Mucosa of descending colon (tissue), 3 donors: ENCODE measurements at places on chromosomes 11 and 22. TPM values are rescaled to one million over a fixed set of nuclear protein-coding genes. Genes with fewer than 3 reads are reported as not detected.

NRXN2 gene
- 6.9 TPM for total RNA-seq

FREY1 gene
- total RNA-seq: 0.81 TPM

DNA sequence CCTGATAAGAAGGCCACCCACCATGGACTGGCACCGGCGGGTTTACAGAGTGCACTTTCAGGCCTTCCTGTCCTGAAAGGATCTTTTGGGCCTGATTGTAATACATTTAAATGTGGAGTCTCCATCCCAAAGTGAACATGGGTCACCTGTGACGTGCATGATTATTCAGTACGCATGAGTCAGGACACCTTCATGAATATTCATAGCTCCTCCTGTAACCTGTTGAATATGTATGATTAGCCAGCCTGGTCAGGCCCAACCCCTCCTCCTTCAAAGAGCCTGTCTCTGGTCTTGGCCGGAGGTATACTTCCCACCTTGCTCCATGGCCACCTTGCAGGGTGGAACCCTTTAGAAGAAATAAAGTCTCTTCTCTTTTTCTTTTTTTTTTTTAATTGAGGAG, 75.9 kb upstream of the NUP50 start:
- no peak for DNase-seq

DNA sequence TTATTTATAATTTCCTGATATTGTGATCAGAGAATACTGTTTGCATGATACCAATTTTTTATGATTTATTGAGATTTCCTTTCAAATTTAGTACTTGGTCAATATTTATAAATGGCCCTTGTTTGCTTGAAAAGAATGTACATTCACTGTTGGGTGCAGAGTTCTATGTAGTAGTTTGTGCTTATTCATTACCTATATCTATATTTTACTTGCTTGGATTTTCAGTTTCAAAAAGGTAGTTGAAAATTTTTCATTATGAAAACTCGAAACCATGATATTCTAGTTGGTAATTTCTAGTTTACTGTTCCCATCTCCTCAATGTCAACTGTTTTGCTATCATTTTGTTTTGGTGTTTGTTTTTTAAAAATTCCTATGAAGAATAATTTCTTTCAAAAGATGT, 155.7 kb downstream of the AASDHPPT start:
- no peak for DNase-seq

DNA sequence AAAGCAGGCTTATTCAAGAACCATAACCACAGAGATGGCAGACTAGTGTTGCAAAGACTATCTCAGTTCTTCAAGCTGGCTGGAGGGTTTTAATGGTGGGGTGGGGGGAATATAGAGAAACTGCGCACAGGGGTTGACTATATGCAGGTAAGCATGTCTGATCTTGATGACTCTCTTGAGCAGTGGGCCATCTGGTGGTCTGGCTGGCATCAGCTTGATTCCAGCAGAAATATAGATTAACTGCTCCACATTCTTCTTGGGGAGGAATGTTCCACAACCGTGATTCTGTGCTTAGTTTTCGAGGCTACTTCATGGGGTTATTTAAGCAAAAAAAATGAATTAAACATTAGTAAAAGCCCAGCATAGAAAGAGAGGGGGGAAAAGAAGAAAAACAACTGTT, 158.8 kb upstream of the PGR start:
- DNase-seq: no peak

GRCh38 chr22:27108425-27109114, 451.2 kb downstream of the MIAT start:
- DNase-seq: peak; percentile 12

DNA sequence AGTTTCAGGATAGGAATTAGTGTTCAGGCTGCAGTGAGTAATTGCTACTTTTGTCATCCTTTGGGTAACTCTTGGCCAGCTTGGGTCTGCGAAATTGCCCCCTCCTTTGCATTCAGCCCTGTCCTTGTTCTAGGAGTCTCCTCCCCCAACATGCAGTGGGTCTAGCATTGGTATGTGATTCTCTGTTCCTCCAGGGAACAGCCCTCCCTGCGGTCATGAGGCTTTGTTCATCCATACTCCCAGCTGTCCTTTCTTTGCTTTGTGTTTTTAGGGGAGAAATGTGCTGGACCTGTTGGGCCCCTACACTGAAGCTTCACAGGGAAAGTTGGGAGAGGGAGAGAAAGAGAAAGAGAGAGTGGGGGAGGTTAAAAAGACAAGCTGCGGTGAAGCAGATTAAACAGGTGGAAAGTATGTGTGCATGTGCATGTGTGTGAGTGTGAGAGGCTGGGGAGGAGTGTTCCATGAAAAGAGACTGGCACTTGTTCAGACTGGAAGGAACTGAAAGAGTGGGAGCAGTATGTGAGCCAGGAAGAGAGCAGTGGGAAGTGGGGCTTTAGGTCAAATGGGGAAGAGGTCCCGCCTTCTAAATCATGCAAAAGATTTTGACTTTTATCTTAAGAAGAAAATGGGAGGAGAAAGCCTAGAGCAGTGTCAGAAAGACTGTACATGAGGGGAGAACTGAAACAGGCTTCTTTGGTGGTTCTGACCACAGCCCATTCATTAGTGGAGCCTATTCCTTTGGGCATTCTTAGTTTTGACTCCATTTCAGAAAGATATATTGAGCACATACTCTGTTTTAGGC, 17.9 kb upstream of the SESN3 start:
- no peak for DNase-seq

DNA sequence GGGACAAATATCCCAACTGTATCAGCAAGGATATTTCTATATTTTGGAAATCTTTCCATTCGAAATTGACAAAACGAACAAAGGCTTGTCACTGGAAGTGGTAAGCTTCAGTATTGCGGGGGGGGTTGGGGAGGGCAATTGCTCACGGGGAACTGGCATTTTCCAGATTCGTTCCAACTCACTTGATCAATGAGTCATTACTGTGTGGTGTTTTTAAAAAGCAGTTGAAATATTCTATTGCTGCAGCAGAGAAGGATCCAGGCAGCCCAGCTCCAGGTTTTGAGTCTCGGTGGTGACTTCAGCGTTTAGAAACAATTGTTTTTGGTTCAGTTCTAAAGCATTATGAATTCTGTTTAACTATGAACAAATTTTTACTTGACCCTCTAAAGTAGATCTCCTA, 33.8 kb upstream of the FBLN1 start:
- DNase-seq: no peak

GRCh38 chr11:121207485-121208115, 85.0 kb upstream of the SC5D start:
- no peak for DNase-seq
